ENCODE measurements at places on chromosomes 12 and 14.
A peak's percentile ranks its signal among the peaks of the same experiment; 100 is the strongest.

GRCh38 chr12:47419497-47419896, 286.3 kb downstream of the RPAP3 start:
- no peak for DNase-seq

GRCh38 chr12:50246873-50247612, 36.3 kb downstream of the LIMA1 start:
- no peak for DNase-seq

- peak; percentile 33 for DNase-seq
These were observed at the start of gene SLC7A8 for GRCh38 chr14:23183479-23183878. Gene SLC7A8, minus strand, starts transcription at chr14:23183660. Its CDS starts 746 bp downstream, at chr14:23182914.

DNA sequence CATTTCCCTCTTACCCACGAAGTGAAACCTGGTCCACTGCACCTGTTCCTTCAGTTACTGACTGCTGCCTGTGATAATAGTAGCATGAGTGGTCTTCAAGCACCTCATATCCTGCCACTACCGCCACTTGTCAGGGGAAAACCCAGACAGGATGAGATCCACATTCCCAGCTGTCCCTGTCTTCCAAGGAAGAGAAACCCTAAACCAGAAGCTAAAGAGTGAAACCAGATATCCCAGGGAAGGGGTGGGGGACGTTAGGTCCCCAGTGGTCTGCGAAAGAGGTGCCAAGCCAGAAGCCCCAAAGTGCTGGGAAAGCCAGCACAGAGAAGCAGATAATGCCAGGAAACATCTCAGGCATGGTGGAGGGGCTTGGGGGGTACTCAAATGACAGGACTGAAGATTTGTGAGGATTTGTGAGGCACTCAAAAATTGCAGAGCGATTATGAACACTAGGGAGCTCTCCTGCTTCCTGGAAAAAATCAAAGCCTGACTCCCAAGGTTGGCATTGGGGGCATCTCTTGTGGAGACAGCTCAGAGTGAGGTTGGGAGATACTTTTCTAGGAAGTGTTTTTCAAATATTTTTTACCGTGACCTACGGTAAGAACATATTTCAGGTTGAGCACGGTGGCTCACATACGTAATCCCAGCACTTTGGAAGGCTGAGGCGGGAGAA, 77.9 kb downstream of the TMEM30B start:
- peak; percentile 91 for DNase-seq

DNA sequence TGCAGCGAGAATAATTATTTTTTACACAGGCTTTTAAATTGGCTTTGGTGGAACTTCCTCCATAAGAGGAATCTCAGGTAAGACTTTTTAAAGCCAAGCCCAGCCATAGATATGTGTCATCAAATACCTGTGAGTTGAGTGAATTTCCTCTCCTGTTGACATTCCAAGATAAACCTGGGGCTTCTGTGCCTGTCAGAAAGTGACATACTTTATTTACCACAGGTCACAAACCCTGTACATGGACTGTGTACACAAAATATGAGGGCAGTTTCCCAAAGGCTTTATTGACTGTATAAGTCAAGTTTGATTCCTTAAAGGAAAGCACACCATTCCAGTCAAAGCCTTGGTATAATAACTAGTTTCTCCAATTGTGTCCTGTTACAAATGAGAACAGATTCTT, 25.9 kb upstream of the SRSF5 start:
- DNase-seq, result no peak

- no peak for DNase-seq
These were observed 218.6 kb downstream of the PAX9 start for GRCh38 chr14:36880276-36880675.

GRCh38 chr12:1195513-1195912, 204.5 kb downstream of the ERC1 start:
- no peak for DNase-seq

- no peak for DNase-seq
These were observed 8.7 kb downstream of the MARK3 start for GRCh38 chr14:103393676-103394626.
